Testis (tissue), 5 donors: ENCODE measurements at places on chromosomes 7 and 10. TPM values are rescaled to one million over a fixed set of nuclear protein-coding genes. Genes with fewer than 3 reads are reported as not detected.

The GSTO2 gene
- 53.7 TPM for polyA plus RNA-seq

GRCh38 chr7:43612599-43613589 lies 30.0 kb downstream of the STK17A start:
- DNase-seq: no peak

DNA sequence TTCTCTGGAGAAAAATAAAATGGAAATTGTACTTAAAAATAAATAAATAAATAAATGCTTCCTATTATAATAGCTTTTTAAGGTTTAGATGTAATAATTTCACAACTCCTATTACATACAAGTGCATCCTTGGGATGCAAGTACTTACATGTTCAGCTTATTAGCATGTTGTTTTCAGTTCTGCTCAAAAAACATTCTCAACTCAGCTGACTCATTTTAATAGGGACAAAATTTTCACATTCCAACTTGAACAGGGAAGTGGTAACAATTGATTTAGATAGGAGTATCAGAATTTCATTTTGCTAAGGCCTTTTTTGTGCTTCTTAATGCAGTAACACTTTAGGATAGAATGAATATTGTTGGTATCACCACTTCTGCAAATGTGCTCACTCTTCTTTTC lies 16.7 kb upstream of the PAPSS2 start:
- DNase-seq: no peak

GRCh38 chr10:112424651-112425050 lies 22.1 kb downstream of the ZDHHC6 start:
- no peak for DNase-seq

GRCh38 chr7:77247206-77247850 lies 47.7 kb upstream of the FGL2 start:
- DNase-seq: peak; percentile 82

The ABCF2 gene
- 54.3 TPM for polyA plus RNA-seq

GRCh38 chr7:29360633-29361625 lies 166.4 kb downstream of the CHN2 start:
- no peak for DNase-seq

The PAPSS2 gene
- polyA plus RNA-seq: 20.1 TPM

The OR6B1 gene
- 0.53 TPM for polyA plus RNA-seq

The CLDN3 gene
- 6.1 TPM for polyA plus RNA-seq
